Vagina (tissue), 2 donors: ENCODE measurements at places on chromosomes 2 and 18.

GRCh38 chr2:135676031-135676430 is 65.6 kb upstream of the UBXN4 start:
- DNase-seq, result no peak

- DNase-seq, result no peak
Observed at GRCh38 chr2:75361486-75361885, 162.2 kb upstream of the TACR1 start.

DNA sequence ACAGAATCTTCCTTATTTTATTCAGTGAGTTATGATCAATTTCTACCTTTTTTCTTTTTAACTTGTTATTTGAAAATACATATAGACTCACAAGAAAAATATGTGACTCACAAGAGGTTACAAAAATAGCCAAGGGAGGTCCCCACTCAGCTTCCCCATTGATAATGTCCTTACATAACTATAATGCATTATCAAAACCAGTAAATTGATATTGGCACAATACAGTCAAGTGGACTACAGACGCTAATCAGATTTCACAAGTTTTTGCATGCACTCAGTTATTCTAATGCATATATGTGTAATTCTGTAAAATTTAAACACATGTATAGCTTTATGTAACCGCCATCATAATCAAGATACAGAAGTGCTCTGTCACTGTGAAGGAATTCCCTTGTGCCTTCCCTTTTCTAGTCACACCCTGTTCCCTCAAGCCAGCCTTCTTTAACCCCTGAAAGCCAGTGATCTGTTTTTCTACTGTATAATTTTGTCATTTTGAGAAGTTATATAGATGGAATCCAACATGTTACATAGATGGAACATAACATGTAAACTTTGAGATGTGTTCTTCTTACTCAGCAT is 118.4 kb downstream of the ALMS1 start:
- DNase-seq, result no peak

DNA sequence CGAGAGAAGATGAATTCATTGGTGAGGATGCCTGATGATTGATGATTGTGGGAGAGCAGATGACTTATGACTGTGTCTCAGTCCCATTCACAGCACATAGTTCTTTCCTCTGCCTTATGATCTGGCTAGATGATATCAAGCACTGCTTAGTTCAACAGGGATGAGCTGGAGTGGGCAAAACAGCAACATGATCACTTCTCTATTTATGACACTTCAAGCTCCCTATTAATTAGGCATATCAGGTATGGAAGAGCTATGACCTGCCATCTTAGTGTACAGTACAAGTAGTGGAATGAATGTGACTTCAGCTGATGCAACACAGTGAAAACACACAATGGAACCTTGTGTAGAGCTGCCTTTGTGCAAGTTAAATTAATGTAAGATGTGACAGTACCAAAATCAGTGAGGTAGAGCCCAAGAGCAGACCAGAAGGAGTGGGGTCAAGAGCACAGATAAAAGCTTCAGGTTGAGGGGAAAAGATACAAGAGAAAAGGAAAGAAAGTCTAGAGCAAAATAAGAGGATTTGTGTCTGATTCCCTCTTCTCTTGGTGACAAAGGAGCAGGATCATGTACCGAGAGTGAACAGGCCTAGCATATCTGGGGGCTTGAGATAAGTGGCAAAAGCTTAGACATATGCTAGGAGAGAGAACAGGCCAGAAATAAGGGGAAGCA is 93.0 kb upstream of the MYO3B start:
- no peak for DNase-seq

GRCh38 chr2:239905884-239906654 is 119.1 kb downstream of the NDUFA10 start:
- peak; percentile 67 for DNase-seq

DNA sequence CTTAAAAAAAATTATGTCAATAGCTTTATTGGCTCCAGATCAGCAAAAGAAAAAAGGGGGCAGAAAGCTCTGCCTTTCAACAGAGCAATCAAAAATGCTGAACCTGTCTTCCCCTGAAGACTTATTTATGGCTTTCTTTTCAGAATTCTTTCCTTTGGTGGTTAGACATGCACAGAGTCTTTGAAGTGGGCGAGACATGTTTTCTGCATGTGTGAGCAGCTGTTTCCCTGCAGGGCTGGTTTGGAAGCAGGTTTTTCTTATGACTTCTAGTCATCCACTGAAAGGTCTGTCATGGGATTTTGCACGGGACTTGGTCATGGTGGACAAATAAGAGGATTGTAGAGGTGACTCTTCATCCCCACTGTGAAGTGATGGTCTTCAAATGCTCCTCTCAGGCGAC is 160.3 kb downstream of the VAPA start:
- no peak for DNase-seq

DNA sequence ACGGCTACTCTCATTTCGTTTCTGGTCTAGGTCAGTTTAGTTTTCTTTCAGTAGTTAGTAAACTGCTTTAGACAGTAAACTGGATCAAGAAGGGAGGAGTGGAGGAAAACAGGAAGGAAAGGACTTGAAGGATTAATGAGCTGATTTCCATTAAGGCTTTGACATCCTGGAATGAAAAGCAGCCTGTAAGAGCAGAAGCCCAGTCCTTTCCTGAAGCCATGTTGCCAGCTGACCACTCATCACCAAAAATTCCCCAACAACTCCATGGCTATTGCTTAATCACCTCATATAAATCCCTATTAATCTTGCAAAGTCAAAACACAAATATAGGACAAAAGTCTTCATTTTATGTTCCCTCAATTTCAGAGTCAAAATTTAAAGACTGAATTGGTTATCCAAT is 113.7 kb upstream of the ZFP36L2 start:
- DNase-seq, result no peak

GRCh38 chr18:35029103-35029502 is 12.1 kb upstream of the MAPRE2 start:
- no peak for DNase-seq

- peak; percentile 89 for DNase-seq
Observed at GRCh38 chr18:12306752-12307700, 1.0 kb upstream of the TUBB6 start.

DNA sequence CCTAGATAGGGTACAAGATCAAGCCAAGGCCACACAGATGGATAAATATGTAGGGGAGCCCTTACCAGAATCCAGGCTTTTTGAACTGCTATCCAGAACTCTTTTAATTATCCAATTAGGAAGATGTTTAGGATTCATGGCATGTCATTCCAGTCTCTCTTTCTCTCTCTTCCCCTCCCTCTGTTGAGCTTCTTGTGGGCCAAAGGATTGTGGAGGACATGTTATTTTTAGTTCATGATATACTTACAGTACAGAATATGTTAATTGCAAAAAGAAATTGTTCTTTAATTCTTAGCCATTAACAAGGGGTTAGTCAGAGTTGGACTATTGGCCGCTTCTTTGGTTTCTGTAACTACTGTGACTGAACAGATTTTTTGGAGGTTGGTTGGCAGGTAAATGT is 113.0 kb downstream of the SETBP1 start:
- no peak for DNase-seq

GRCh38 chr2:8984855-8985254 is 18.6 kb downstream of the MBOAT2 start:
- DNase-seq, result no peak

DNA sequence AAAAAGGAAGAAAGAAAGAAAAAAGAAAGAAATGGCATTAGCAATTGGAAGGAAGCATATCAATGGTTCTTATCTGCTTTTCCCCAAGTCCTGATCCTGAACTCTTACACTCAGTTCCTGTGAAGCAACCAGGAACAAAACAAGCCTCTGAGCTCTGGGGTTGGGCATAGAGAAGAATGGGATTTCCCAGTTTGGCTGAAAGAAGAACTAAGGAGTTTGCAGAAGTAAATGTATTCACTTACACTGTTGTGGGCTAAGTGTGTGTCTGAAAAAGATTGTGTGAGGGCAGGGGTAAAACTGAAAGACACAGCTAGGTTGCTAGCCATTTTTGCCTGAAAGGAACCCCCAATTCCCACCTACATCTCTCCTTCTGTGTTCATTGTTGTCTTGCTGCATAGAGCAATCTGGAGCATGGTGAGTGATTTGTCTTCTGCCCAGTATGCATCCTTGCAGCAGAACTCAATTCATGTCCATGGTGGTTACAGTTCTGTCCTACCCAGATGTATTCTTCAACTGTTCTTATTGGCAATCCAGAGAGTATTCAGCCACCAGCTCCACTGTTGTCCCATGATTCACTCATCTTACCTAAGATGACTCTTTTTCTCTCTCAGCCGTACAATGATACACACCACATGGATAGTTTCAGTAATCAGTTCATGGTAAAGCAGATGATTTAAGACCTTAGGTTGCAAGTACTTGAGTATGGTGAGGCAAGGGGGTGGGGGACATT is 348.7 kb downstream of the ARHGAP15 start:
- no peak for DNase-seq
